ENCODE measurements at places on chromosomes 16 and 17. TPM values are rescaled to one million over a fixed set of nuclear protein-coding genes. Genes with fewer than 3 reads are reported as not detected.
A peak's percentile ranks its signal among the peaks of the same experiment; 100 is the strongest.

CDIP1 gene
- 12.9 TPM for total RNA-seq

ANKS4B gene
- not detected for total RNA-seq

ADAM11 gene
- under 0.01 TPM for total RNA-seq

KRT27 gene
- not detected for total RNA-seq

BLTP2 gene
- total RNA-seq, result 70.8 TPM

TPSB2 gene
- 21.8 TPM for total RNA-seq

- no peaks in the 10 kb centered on the region for H3K36me3 ChIP-seq
- no peak overlapping the region for H3K27ac ChIP-seq
- no peak overlapping the region for H3K4me3 ChIP-seq
Observed at GRCh38 chr17:73976676-73977521, 226.6 kb upstream of the RPL38 start.

DNA sequence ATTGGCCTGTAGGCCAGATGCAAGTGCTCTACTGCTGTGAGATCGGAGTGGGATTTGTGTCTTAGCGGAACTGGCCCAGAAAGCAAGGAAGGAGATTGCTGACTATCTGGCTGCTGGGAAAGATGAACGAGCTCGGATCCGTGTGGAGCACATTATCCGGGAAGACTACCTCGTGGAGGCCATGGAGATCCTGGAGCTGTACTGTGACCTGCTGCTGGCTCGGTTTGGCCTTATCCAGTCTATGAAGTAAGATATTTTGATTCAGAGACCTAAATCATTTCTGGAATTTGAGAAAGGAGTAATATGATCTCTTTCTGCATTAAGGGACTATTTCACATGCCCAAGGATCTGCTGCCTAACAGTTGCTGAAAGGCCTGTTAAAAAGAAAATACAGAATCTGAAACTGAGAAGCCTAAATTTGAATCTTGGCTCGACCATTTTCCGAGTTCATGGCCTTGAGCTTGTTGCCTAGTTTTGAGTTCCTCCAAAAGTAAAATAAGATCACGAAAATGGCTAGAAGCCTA is 21.1 kb downstream of the IST1 start:
- peaks cover 6% of the 10 kb centered on the region for H3K4me1 ChIP-seq
- H3K36me3 ChIP-seq, result no peaks in the 10 kb centered on the region
- no peak for DNase-seq

- H3K27ac ChIP-seq, result no peak overlapping the region
- H3K36me3 ChIP-seq, result no peaks in the 10 kb centered on the region
- no peaks in the 10 kb centered on the region for H3K27me3 ChIP-seq
- no peaks in the 10 kb centered on the region for H3K4me1 ChIP-seq
Observed at GRCh38 chr16:54194334-54194743, 92.2 kb downstream of the IRX3 start.

DNA sequence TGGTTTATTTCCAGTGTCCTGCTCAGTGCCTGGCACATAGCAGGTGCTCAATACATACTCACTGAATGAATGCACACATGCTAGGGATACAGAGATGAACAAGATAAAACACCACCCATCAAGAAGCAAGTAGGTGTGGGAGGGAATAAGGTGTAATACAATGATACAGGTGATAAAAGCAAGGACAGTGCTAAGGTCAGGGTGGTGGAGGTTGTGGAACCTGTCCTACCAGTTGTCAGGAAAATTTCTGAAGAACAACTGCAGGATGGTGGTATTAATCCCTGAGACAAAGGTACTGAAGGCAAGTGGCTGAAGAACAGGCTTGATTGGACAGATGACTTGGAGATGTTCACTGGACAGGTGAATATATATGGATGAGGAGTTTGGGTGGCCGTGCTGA is 1.8 kb downstream of the KNOP1 start:
- H3K4me3 ChIP-seq, result no peak overlapping the region
- H3K27me3 ChIP-seq, result no peaks in the 10 kb centered on the region
- H3K36me3 ChIP-seq, result no peaks in the 10 kb centered on the region
- H3K4me1 ChIP-seq, result peaks cover 41% of the 10 kb centered on the region
- DNase-seq, result no peak

DNA sequence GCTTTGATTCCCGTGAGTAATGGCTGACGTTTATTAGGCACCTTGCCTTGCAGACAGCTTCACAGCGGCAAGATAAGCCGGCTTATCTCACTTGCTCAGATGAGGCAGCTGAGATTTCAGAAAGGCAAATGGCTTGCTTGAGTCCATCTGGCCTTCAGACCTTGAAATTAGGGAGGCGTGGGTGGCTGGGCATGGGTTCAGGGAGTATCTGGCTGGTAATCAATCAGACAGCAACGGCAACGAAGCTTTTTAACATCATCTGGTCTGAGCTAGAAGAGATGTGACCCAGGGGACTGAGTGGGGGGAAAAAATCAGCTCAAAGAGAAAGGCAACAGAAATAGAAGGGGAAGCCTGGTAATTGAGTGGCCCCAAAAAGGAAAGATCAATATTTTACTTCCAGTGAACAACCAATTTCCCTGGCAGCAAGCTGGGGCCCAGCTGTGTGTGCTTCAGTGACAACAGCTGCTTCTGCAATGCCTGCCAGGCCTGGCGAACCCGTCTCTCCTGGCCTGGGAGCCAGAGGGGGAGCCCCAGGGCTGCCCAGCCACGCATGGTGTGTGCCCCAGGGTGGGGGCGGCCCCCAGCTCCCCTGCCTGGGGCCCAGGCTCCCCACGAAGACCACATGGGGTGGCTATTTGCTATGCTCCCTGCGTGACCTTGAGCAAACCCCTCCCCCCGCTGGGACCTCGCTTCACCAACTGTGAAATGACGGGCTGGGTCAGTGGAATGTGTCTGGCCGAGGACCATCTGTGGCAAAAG is 34.0 kb downstream of the RAB11FIP4 start:
- H3K27ac ChIP-seq, result peak overlapping the region; percentile 47
- H3K27me3 ChIP-seq, result no peaks in the 10 kb centered on the region
- H3K4me3 ChIP-seq, result no peak overlapping the region
- H3K36me3 ChIP-seq, result no peaks in the 10 kb centered on the region

DNA sequence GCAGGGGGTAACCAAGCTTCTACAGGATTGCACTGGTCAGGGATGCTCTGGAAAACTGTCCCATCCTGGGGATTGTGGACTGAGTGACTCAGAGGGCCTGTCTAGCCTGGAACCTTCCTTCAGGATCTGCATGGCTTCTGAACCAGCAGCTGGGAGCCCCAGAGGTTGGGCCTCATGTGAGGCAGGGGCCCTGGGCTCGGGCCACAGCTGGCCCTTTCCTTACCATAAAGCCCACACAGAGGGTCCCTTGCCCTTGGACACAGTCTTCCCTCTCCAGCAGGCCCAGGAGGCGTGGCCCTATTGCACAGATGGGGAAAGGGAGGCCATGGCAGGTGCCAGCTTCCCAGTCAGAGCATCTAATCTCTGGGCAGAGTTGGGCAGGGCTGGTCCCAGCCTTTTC is 30.5 kb downstream of the ADCY7 start:
- no peak overlapping the region for H3K27ac ChIP-seq
- H3K4me3 ChIP-seq, result no peak overlapping the region
- no peaks in the 10 kb centered on the region for H3K4me1 ChIP-seq
- H3K36me3 ChIP-seq, result no peaks in the 10 kb centered on the region
- DNase-seq, result no peak

DNA sequence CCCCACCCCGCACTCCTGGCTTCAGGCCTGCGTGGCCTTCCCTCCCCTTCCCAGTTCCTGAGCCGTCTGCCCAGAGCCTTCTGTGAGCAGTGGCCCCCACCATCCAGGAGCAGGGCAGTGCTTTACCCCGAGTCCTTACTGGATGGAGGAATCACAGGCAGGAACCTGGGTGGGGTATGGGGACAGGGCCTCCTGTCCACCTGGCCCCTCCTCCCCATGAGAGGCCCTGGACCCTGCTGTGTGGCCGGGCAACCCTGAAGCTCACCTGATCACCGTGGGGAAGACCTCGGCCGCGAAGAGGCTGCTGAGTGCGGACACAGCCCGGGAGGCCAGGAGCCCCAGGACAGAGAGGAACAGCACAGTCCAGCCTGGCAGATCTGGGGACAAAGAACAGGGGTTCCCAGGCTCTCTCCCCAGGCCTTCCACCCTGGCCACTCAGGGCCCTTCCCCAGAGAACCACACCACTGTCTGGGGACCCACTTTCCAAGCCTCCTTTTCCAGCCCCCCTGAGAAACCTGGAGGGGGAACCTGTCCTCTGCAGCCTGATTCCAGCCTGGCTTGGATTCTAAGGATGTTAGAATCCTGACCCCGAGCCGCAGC is 3.2 kb downstream of the SLC22A31 start:
- DNase-seq, result no peak
- H3K4me1 ChIP-seq, result peaks cover 19% of the 10 kb centered on the region
- no peak overlapping the region for H3K4me3 ChIP-seq
- peaks cover 12% of the 10 kb centered on the region for H3K27me3 ChIP-seq

GRCh38 chr17:6661464-6661848 is 9.9 kb downstream of the C17orf100 start:
- no peaks in the 10 kb centered on the region for H3K27me3 ChIP-seq
- peaks cover 7% of the 10 kb centered on the region for H3K4me1 ChIP-seq
- no peak for DNase-seq
- H3K27ac ChIP-seq, result no peak overlapping the region
- H3K36me3 ChIP-seq, result no peaks in the 10 kb centered on the region
- no peak overlapping the region for H3K4me3 ChIP-seq

- H3K27me3 ChIP-seq, result no peaks in the 10 kb centered on the region
- peaks cover 21% of the 10 kb centered on the region for H3K36me3 ChIP-seq
- H3K4me3 ChIP-seq, result no peak overlapping the region
- no peak overlapping the region for H3K27ac ChIP-seq
Observed at GRCh38 chr17:43769859-43770258, 8.9 kb downstream of the DUSP3 start.

DNA sequence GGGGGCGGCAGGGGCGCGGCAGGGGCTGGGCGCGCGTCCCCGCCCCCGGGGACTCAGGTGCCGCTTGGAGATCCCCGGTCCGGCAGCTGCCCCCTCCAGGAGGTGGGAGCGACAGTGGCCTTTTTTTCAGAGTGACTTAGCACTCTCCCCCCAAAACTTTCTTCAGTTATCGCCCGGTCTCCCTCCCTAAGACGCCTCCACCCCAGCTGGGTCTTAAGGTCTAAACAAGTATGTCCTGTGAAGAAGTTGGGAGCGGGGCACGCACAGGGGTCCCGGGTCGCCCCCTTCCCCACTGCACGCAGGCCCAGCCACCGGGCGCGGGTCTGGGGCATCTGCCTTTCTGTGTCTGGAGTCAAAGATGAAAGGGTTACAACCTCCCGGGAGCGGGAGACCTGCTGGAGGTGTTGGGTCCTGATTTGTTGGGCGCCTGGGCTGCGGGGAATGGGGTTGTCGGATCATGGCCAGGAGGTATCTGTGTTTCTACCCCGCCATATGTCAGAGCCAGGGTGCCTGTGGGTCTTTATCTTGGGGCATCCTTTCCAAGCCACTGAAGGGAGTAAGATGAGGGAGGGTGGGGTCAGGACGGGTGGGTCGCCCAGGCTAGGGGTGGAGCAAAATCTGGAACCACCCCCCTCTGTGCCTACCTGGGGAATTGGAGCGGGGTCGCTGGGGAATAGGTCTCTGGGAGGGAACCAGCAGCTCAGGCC is 757 bp downstream of the FMNL1 start:
- H3K36me3 ChIP-seq, result no peaks in the 10 kb centered on the region
- DNase-seq, result no peak
- peak overlapping the region; percentile 45 for H3K4me3 ChIP-seq
- no peak overlapping the region for H3K27ac ChIP-seq
- peaks cover 17% of the 10 kb centered on the region for H3K4me1 ChIP-seq

- H3K27me3 ChIP-seq, result no peaks in the 10 kb centered on the region
- DNase-seq, result no peak
- H3K4me3 ChIP-seq, result no peak overlapping the region
- no peaks in the 10 kb centered on the region for H3K36me3 ChIP-seq
- no peak overlapping the region for H3K27ac ChIP-seq
- H3K4me1 ChIP-seq, result peaks cover 18% of the 10 kb centered on the region
Observed at GRCh38 chr17:46986366-46986765, 7.3 kb upstream of the RPRML start.

GRCh38 chr17:72387487-72387886 is 266.7 kb downstream of the SOX9 start:
- no peaks in the 10 kb centered on the region for H3K27me3 ChIP-seq
- no peak for DNase-seq
- no peaks in the 10 kb centered on the region for H3K36me3 ChIP-seq
- H3K4me1 ChIP-seq, result no peaks in the 10 kb centered on the region
- H3K27ac ChIP-seq, result no peak overlapping the region
- H3K4me3 ChIP-seq, result no peak overlapping the region

GRCh38 chr17:10278218-10278617 is 79.8 kb upstream of the GAS7 start:
- H3K36me3 ChIP-seq, result no peaks in the 10 kb centered on the region
- no peaks in the 10 kb centered on the region for H3K27me3 ChIP-seq
- DNase-seq, result no peak
- no peak overlapping the region for H3K4me3 ChIP-seq
- no peak overlapping the region for H3K27ac ChIP-seq
- H3K4me1 ChIP-seq, result no peaks in the 10 kb centered on the region

DNA sequence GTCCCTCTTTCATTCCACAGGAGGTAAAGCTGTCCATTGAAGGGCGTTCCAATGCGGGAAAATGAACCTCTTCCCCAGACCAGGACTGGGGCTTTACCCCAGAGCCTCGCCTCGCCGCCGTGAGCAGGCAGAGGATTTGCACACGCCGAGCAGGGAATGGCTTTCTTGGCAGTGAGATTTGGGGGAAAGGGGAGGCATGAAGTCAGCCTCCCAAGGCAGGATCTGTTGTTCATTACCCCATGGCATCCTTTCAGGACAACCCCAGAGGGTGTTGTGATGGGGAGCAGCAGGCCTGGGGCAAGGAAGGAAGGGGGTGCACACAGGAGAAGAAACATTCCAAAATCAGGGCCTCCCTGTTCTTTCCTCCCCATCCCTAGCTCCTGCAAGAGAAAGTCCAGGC is 6.0 kb downstream of the ATXN1L start:
- H3K4me3 ChIP-seq, result no peak overlapping the region
- no peak overlapping the region for H3K27ac ChIP-seq
- H3K27me3 ChIP-seq, result no peaks in the 10 kb centered on the region
- H3K36me3 ChIP-seq, result no peaks in the 10 kb centered on the region

Data from body of pancreas (tissue), 4 donors.